A549 treated with AZD2906 at 1 μM for 4 hours (cell line): ENCODE measurements at places on chromosomes 2 and 18. TPM values are rescaled to one million over a fixed set of nuclear protein-coding genes. Genes with fewer than 3 reads are reported as not detected.

Gene CD302
- total RNA-seq = 2.0 to 2.3 TPM (median 2.1 TPM) in 5 replicates

Gene GREB1
- total RNA-seq = 2.3 to 4.1 TPM (median 3.5 TPM) in 5 replicates

Gene PXDN
- 11.5 to 17.4 TPM (median 15.5 TPM) in 5 replicates for total RNA-seq

Gene MBP
- total RNA-seq = 14.1 to 16.2 TPM (median 15.9 TPM) in 5 replicates

Gene POTEC
- total RNA-seq = not detected in 5 replicates

Gene ANKRD23
- total RNA-seq = 1.2 to 2.1 TPM (median 1.7 TPM) in 5 replicates

Gene ONECUT2
- total RNA-seq = 0.27 to 0.54 TPM (median 0.29 TPM) in 5 replicates

Gene SMYD5
- 49.3 to 56.8 TPM (median 54.0 TPM) in 5 replicates for total RNA-seq

Gene CRYGC
- not detected in 5 replicates for total RNA-seq

Gene KCNF1
- 19.4 to 39.2 TPM (median 29.8 TPM) in 5 replicates for total RNA-seq

Gene GMPPA
- 32.4 to 39.4 TPM (median 36.7 TPM) in 5 replicates for total RNA-seq

Gene RGPD5
- 4.8 to 9.7 TPM (median 7.8 TPM) in 5 replicates for total RNA-seq

Gene IL36B
- 0.11 to 0.14 TPM in 2 of 5 replicates, not detected in the others for total RNA-seq

Gene IL1F10
- total RNA-seq = 0.09 to 0.24 TPM in 2 of 5 replicates, not detected in the others

Gene MOCOS
- 2.7 to 3.2 TPM (median 2.9 TPM) in 5 replicates for total RNA-seq
